ENCODE measurements at places on chromosomes 12 and 14. TPM values are rescaled to one million over a fixed set of nuclear protein-coding genes. Genes with fewer than 3 reads are reported as not detected.

DNA sequence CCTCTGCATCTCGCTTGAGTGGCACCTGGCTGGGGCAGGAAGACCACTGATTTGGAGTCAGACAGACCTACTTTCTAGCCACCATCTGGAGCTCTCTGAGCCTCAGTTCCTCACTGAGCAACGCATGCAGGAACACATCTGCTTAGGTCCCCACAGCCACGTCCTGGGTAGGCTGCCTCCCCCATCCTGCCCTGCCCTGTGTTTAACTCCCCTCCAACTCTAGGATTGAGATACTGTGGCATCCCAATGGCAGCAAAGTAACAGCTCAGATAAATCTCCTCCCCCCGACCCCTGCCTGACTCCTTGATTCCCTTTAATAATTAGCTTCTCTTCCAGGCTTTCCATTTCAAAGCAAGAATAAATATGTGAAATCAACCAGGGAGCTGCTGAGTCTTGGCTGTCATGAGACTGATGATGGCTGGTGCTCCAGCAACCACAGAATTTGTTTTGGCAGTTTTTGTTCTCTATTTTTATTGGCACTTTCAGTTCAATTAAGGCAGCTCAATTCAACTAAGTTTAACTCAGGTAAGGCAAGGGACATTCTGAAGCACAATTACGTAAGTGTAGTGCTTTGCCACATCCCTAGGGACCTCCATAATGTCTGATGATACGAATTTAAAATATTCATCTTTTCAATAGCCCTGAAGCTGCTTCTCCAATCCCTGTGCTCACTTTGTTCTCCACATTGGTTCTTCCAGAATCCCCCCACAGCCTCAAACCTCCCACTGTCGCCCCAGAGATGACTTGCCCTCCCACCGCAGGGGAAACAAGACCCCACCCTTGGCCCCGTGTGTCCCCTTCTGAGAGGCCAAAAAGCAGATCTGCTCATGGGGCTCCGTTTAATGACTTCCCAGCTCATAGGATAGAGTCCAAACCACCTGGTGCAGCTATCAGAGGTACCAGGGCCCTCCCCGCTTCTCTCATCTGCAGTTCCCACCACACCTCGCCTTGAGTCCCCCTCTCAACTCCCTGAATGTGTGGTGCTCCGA, 58.2 kb downstream of the ESR2 start:
- H3K4me1 ChIP-seq = no peaks in the 10 kb centered on the region
- no peak for DNase-seq
- H3K27me3 ChIP-seq = peaks cover 4% of the 10 kb centered on the region
- no peaks in the 10 kb centered on the region for H3K36me3 ChIP-seq
- H3K4me3 ChIP-seq = no peak overlapping the region

- peaks cover 4% of the 10 kb centered on the region for H3K4me1 ChIP-seq
- no peak overlapping the region for H3K27ac ChIP-seq
- H3K36me3 ChIP-seq = no peaks in the 10 kb centered on the region
- no peak for DNase-seq
- no peaks in the 10 kb centered on the region for H3K27me3 ChIP-seq
- no peak overlapping the region for H3K4me3 ChIP-seq
Measured at GRCh38 chr12:31655208-31655607, 4.3 kb upstream of the ETFBKMT start.

ASCL1 gene
- total RNA-seq = 0.17 TPM

DNA sequence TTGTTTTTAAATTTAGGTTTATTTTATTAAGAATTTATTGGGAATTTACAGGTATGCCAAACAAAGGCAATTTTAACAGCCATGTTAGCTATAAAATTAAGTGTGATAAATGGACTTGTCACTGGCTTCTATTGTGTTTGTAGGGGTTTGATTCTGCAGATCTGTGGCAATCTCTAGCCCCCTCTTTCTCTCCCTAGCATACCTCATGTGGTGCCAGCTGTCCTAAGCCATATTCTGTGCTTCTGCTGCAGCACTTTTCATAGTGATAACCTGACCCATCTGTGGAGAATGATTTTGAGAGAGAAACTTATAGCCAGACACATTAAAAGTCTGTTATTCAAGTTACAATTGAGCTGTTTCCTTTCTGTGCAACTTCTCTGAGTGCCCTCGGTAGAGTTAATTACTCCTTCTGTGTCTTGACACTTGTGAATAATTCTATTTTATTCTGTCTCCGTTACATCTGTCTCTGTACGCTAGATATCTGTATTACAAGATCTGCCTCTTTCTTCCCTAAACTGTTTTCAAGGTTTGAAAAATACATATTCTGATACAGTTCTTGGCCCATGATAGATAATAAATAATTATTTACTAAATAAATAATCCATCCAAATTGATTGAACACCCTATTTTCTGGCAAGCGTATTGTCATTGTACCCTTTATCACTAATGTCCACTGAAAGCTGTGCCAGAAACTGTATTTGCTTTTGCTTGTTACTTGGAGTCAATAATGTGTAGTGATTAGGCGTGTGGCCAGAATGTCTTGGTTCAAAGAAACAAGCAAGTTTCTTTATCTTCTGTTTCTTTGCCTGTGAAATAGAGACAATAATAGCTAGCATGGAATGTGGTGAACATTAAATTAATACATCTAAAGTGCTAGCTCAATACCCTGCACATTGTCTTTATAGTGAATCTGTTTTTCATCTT, 40.0 kb downstream of the FRS2 start:
- H3K4me3 ChIP-seq = no peak overlapping the region
- no peaks in the 10 kb centered on the region for H3K36me3 ChIP-seq
- H3K4me1 ChIP-seq = peaks cover 97% of the 10 kb centered on the region
- H3K27me3 ChIP-seq = no peaks in the 10 kb centered on the region
- H3K27ac ChIP-seq = no peak overlapping the region

- no peak overlapping the region for H3K27ac ChIP-seq
- no peaks in the 10 kb centered on the region for H3K4me1 ChIP-seq
- no peak overlapping the region for H3K4me3 ChIP-seq
- H3K36me3 ChIP-seq = no peaks in the 10 kb centered on the region
Measured at GRCh38 chr14:94655169-94655710, 43.0 kb downstream of the SERPINA3 start.

IFNG gene
- total RNA-seq = not detected

NIN gene
- 35.4 TPM for total RNA-seq

- no peak overlapping the region for H3K4me3 ChIP-seq
- DNase-seq = no peak
- no peaks in the 10 kb centered on the region for H3K4me1 ChIP-seq
- H3K27ac ChIP-seq = no peak overlapping the region
Measured at GRCh38 chr14:37988472-37988871, 219.2 kb upstream of the SSTR1 start.

DNA sequence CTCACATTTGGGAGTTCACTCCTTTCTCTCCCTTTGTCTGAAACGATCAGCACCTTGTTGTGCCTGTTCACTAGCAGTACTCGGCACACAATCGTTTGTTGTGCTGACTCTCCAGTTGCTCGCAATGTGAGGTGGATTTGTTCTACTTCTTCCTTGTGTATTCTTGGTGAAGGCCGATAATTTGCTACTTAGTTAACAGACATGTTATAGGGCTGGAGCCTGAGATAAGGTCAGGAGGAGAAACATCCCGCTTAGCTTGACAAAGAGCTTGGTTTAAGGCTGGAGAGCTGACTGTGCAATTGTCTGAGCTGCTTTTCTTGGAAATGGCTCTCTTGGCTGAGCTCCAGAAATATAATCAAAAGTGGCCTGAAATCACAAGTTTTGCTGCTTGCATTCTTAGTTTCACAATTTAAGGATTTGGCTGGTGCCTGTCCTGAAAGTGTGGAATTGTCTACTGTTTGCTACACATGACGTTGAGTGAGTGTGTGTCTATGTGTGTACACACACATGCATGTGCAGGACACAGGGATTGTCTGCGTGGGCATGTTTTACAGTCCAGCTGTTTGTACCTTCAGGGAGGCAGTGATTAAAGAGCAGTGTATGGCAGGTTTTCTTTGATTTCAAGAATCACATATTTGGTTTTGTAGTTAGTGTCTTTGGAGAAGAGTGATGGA, 77.7 kb downstream of the ARF6 start:
- H3K4me1 ChIP-seq = peaks cover 45% of the 10 kb centered on the region
- H3K27me3 ChIP-seq = no peaks in the 10 kb centered on the region
- no peak for DNase-seq
- H3K36me3 ChIP-seq = no peaks in the 10 kb centered on the region

VEZT gene
- 73.0 TPM for total RNA-seq

DNA sequence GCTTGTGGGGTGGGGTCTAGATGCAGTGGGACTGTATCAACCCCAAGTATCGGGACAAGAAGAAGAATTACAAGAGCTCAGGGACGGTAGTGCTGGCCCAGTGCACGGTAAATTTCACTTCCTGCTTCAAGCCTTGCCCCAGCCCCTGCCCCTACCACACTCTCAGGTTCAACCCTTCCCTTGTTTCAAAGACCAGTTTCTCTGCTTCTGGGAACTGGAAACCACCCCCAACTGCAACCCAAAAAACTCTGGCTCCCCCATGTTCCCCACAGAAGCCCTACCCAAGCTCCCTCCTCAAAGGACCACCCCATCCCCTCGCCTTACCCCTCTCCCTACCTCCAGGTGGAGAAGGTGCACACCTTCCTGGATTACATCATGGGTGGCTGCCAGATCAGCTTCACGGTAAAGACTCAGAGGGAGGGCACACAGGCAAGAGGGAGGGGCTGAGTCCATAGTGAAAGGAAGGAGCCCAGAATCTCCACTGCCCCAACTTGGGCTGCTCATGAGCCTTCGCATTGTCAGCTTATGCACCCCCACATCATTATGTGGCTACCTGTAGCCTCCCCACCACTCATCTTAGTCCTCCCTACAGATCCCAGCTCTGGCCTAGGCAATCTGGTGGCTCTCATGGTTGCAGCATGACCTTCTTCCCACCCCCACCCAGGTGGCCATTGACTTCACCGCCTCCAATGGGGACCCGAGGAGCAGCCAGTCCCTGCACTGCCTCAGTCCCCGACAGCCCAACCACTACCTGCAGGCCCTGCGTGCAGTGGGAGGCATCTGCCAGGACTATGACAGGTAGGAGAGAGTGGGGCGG, 4.3 kb downstream of the CPNE6 start:
- no peaks in the 10 kb centered on the region for H3K36me3 ChIP-seq
- peaks cover 22% of the 10 kb centered on the region for H3K4me1 ChIP-seq
- H3K4me3 ChIP-seq = no peak overlapping the region
- no peak overlapping the region for H3K27ac ChIP-seq

CMA1 gene
- total RNA-seq = not detected

DNA sequence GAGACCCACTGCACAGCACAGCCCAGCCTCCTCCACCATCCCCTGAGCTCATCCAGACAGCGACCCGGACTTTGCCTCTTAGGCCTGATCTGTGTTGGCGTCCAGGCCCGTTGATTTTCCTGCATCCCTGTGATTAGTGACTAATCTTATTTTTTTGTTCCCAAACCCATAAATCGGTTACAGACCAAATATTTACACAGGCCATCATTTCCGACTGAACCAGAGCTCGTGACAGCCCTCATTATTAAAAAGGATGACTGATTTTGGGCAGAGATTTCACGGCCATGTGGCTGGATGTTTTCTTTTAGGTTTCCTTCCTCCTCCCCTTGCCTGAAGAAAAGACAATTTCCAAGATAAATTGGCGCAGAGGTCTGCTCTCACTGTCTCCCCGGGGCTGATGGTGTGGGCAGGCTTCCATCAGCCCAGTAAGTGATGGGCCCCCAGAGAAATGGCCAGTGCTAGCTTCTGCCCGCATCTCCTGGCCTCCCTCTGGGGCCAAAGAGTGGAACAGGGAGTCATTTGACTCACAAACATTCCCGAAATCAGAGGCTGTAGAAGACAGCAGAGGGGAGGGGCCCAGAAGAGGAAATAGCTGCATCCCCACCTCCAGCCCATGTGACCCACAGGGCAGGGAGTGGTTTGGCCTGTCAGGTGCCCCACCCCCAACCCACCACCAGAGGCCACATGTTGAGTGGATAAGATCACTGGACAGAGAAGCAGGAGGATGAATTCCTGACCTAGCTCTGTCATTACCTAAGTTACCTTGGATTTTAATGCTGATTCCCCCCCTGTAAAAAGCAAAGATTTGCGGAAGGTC, 283.5 kb downstream of the KSR2 start:
- no peaks in the 10 kb centered on the region for H3K36me3 ChIP-seq
- peak overlapping the region; percentile 44 for H3K27ac ChIP-seq
- H3K27me3 ChIP-seq = no peaks in the 10 kb centered on the region

TMEM179 gene
- total RNA-seq = 2.2 TPM

ATG101 gene
- 66.9 TPM for total RNA-seq

OR6C76 gene
- not detected for total RNA-seq

DNA sequence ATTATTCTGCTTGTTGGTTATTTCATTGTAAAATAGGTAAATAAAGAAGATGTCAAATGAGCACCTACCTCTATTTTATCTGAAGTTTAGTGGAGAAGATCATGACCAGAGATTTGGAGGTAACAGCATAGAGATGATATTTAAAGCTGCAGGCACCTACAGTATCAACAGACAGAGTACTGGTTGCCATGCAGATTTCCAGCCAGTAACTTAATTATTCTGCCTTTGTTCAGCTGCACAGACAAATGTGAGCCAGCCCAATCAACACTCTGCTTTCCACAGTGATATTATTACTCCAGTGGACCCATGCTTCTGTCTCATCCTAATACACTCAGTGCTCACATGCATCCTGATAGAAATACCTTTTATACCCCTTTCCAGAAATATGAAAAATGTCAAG, 348.5 kb upstream of the RGS6 start:
- H3K4me1 ChIP-seq = peaks cover 10% of the 10 kb centered on the region
- no peaks in the 10 kb centered on the region for H3K36me3 ChIP-seq
- no peaks in the 10 kb centered on the region for H3K27me3 ChIP-seq

DNA sequence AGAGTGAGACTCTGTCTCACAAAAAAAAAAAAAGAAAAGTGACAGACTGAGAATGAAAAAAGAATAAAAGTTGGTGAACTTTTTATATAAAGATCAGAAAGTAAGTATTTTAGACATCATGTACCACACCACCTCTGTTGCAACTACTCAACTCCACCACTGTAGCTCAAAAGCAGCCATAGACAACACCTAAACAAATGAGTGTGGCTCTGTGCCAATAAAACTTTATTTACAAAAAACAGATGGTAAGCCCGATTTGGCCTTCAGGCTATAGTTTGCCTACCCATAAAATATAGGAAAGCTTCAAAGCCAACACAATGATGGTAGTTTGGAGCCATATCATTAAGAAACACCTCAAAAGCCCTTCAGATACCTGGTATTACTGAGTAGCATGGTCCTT, 154.5 kb upstream of the FOXN3 start:
- H3K36me3 ChIP-seq = no peaks in the 10 kb centered on the region
- no peak for DNase-seq
- peaks cover 37% of the 10 kb centered on the region for H3K4me1 ChIP-seq
- H3K27me3 ChIP-seq = no peaks in the 10 kb centered on the region
- H3K27ac ChIP-seq = no peak overlapping the region
- no peak overlapping the region for H3K4me3 ChIP-seq

- no peak overlapping the region for H3K4me3 ChIP-seq
- no peaks in the 10 kb centered on the region for H3K27me3 ChIP-seq
- peak overlapping the region; percentile 16 for H3K27ac ChIP-seq
- no peaks in the 10 kb centered on the region for H3K36me3 ChIP-seq
- DNase-seq = no peak
Measured at GRCh38 chr12:26239122-26239851, 43.9 kb downstream of the SSPN start.

Data from esophagus muscularis mucosa (tissue), 4 donors.